ENCODE measurements at places on chromosomes 5 and 9.

DNA sequence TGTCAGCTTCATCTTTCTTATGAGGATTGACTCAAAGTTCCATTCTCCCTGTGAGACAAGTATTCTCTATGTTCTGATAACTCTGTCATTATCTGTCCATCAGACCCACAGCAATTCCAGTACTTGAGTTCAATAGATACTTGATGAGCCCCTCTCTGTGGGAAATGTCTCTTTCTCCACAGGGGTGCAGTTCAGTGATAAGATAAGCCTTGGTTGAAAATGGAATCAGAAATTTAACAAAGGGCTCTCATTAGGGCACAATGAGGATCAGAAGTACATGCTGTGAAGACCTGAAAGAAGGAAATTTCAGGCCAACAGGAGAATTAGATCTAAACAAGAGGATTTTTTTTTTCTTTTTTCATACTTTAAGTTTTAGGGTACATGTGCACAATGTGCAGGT lies 737.3 kb downstream of the MTRR start:
- no peak for DNase-seq

GRCh38 chr5:119532637-119533036 lies 80.3 kb downstream of the HSD17B4 start:
- DNase-seq: no peak

DNA sequence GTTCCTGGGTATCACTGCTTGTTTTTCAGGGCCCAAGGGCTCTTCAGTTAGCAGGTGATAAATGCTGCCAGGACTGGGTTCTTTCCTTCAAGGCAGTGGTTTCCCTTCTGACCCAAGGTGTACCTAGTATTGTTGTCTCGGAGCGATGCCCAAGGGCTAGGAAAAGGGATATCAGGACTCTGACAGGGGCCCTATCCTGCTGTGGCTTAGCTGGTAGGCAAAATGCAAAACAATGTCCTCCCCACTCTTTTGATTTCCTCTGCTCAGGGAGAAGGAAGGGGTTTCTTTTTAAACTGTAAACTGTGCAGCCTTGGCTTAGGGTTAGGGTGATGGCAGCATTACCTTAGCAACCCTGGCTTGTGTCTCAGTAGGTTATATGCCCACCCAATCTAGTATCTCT lies 508.8 kb upstream of the CTNND2 start:
- DNase-seq: no peak

- no peak for DNase-seq
These were observed 75.2 kb downstream of the GOLPH3 start for GRCh38 chr5:32098890-32099310.

All from SK-N-MC (cell line).